ENCODE measurements at places on chromosomes 13 and 19.

- no peak for DNase-seq
These were observed 61.4 kb upstream of the KLF2 start for GRCh38 chr19:16263141-16263761.

- DNase-seq, result no peak
These were observed 38.3 kb downstream of the ABCC4 start for GRCh38 chr13:95262837-95263384.

DNA sequence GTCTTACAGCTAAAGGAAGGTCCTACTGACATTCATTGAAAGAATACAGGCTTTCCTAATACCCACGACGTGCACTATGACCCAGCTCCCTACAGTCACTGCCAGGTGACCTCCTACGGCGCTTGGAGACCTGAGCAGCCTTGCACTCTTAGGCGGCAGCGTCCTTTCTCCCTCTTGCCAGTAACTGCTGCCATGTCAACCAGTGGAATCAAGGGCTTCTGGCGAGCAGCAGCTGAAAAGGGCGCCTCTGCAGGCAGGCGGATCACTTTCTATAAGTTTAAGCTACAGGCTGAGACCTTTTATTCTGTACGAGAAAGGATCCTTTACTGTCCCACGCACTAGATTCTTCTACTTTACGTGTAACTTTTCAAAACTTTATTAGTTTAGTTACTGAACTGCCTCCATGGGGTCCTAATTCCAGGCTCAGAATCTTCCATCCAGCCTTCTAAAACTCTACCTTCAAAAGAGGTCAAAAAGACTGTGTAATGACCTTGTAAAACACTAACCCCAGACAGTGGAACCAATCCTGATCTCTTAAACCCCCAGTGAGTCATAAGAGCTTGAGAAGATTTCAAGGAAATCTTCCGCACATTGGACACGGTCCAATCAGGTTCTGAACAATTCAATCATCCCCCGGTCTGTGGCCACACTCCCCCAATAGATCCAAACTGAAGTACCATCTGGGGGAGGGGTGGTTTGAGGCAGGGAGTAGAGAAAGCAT, 1.9 kb downstream of the KCTD12 start:
- peak; percentile 17 for DNase-seq

DNA sequence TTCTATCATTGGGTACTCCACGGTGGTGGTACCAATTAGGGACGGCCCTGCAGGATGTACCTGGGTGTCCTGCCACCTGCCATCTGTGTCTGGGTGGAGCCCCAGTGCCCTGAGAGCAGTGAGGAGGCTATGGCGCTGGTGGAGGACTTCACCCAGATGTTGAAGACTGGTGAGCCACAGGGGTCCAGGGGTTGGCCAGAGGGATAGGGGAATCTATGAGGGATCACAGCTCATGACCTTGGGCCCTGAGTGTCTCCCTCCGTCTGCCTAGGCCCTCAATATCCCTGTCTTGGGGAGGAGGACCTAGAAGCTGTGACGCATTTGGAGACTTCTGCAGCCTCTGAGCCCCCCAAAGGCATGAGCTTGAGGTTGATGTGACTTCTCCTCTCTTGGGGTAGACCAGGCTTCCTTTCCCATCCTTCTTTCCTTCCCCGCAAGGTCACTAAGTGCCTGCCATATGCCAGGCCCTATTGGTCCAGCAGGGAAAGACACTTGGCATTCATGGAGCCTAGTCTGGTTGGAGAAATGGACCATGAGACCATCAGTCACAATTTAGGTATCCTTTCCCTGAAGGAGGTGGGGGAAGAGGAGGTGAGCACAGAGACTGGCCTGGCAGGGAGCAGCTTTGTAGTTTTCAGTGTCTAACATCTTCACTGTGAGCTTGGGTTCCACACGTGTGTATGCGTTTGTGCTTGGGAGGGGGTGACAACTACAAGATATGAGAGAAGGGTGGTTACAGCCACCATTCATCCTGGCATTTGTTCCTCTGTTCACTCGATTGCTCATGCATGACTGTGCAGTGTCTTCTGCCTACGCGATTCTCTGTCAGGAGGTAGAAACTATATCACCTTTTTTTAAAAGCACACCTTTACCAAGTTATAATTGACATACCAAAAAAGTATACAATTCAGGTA, 5.1 kb upstream of the MZF1 start:
- no peak for DNase-seq

- no peak for DNase-seq
These were observed 461.4 kb downstream of the MYO16 start for GRCh38 chr13:109090796-109091195.

DNA sequence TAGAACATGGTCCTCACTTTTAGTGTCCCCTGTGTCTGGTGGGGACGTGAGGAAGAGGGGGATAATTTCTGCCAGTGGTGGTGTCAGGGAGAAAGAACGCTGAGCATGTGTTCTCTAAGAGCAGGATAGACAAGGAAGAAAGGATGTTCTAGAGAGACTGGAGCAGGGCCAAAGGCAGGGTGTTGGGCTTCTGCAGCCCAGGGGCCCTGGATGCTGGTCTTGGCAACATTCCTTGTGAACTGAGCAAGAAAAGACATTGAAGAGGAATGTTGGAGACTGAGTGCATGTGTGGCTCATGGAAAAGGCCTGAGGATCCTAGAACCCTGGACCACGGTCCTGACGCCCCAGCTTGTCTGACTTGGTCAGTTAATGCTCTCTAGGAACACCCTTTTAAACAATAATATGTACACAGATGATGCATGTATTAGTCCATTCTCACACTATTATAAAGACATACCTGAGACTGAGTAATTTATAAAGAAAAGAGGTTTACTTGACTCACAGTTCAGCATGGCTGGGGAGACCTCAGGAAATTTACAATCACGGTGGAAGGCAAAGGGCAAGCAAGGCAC, 33.6 kb upstream of the SLC10A2 start:
- no peak for DNase-seq

DNA sequence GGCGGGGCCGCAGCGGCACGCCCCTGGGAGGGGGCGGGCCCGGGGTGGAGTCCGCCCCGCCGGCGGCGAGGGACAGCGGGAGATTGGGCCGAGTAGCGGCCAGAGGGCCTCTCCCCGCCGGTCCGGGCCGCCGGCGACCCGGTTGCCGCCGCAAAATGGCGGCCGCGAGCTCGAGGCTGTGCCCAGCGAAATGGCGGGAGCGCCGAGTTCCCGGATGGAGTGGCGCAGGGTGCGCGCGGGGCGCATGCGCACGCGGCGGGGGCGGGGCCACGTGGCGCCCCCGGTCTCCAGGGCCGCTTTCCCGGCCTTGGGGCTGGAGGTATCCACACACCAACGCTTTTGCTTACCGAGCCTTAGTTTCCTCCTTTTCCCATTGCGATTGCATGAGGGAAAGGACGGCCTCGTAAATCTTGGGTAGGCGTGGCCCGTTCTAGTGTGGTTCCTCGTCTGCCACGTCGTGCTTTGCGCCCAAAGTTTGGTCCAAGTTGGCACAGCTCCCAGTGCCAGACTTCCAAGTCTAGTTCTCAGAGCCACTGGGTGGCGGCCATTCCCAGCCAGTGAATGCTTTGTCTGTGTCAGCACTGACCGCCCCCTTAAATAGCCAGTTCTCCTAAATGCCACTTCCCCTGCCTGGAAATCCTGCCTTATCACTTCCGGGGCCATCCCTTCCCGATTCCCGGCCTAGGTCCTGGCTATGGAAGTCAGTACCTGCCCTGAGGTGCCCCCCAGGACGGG, 513 bp downstream of the CIRBP start:
- peak; percentile 86 for DNase-seq

DNA sequence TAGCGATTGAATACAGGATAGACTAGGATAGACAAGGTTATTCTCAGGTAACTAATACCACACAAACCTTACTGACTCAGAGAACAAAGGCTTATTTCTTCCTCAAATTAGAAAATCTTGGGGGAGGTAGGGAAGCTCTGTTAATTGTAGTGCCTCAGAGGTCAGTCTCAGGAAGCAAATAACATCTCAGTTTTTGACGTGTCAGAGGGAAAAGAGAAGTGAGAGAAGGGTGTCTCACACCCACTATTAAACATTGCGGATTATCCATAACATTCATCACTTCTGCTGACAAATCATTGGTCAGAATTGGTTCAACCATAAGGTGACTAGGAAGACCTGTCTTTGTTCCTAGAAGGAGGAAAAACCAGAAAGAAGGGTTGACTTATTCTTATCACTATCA, 579.4 kb upstream of the MIR17HG start:
- no peak for DNase-seq

DNA sequence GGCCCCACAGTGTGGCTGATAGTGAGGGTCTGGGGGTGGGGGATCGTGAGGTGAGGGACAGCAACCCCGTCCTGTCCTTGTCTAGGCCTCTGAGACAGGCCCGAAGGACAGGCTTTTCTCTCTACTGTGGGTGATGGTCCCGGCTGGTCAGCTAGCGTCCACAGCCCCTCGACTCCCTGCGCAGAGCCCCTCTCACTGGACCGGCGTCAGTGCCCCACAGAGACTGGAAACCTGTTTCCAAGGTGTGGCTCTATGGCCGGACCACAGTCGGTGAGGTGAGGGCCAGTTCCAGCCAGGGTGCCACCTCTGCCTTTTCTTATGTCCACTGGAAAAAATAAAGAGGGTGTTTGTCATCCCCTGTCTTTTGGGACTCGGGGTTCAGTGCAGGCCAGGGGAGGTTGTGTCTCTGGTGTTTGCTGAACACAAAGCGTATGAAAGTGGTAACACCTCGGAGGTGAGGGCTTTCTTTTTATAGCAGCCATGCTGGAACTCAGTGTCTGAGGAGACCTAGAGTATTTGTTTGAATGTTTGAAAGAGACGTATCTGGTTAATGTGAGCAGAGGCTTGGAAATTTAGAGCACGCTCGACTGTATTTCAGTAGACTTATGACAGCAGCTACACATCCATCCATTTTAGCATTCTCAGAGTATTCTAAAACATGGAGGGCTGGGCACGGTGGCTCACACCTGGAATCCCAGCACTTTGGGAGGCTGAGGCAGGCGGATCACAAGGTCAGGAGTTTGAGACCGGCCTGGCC, 22.8 kb downstream of the ATP11A start:
- no peak for DNase-seq

- DNase-seq, result no peak
These were observed 776.5 kb upstream of the SLITRK1 start for GRCh38 chr13:84658491-84659358.

- DNase-seq, result no peak
These were observed 5.2 kb upstream of the ZNF836 start for GRCh38 chr19:52176574-52176973.

GRCh38 chr19:46134527-46134926, 10.0 kb upstream of the IGFL3 start:
- DNase-seq, result no peak

DNA sequence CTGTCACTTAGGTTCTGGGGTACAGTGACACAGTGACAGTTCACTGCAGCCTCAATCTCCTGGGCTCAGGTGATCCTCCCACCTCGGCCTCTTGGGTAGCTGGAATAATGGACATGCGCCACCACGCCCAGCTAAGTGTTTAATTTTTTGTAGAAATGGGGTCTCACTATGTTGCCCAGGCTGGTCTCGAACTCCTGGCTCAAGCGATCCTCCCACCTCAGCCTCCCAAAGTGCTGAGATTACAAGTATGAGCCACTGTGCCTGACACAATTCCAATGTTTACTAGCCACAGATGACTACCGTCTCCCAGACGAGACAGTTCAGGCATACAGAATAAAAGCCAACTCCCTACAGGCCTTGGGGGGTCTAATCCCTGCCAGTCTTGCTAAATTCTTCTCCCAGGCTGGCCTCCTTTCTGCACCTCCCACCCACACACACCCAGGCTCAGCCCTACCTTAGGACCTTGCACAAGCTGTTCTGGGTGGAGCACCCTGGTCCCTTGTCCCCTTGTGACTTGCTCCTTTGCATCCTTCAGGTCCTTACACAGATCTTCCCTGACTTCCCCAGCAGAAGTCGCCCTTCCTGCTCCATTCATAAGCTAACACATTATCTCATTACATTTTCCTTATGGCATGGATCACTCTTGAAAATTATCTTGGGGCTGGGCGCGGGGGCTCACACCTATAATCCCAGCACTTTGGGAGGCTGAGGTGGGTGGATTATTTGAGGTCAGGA, 106.4 kb downstream of the INSR start:
- DNase-seq, result no peak

DNA sequence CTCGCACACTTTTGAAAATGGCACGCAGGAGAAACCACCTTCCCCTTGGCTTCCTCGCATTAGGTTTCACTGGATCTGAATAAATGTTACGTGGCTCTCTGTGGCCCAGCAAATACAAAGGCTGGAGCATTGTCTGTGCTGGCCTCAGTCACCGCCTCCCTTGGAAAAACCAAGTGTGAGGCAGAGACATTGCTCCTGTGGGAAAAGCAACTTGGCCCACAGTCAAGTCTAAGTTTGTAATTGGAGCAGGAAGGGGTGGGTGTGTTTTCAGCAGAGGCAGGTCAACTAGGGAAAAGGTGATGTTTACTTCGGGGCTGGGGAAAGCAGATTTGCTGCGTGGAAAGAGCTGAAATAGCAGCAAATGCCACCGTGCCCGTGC, 101.6 kb downstream of the IRS2 start:
- no peak for DNase-seq

- peak; percentile 37 for DNase-seq
These were observed 9.8 kb downstream of the SIGLEC10 start for GRCh38 chr19:51407511-51408131.

GRCh38 chr19:43741075-43741825, 13.5 kb downstream of the SMG9 start:
- DNase-seq, result no peak

DNA sequence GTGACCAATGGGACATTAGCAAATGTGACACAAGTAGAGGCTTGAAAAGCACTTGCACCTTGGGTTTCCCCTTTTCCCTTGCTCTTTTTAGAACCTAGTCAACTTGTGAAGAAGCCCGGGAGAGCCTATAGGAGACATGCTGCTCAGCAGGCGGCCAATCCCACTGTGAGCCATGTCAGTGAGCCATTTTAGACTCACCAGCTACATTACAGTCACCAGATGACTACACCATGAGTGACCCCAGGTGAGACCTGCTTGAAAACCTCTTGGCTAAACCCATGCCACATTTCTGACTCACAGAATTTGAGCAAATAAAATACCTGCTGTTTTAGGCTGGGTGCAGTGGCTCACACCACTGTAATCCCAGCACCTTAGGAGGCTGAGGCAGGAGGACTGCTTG, 317.5 kb downstream of the KLF12 start:
- DNase-seq, result no peak

DNA sequence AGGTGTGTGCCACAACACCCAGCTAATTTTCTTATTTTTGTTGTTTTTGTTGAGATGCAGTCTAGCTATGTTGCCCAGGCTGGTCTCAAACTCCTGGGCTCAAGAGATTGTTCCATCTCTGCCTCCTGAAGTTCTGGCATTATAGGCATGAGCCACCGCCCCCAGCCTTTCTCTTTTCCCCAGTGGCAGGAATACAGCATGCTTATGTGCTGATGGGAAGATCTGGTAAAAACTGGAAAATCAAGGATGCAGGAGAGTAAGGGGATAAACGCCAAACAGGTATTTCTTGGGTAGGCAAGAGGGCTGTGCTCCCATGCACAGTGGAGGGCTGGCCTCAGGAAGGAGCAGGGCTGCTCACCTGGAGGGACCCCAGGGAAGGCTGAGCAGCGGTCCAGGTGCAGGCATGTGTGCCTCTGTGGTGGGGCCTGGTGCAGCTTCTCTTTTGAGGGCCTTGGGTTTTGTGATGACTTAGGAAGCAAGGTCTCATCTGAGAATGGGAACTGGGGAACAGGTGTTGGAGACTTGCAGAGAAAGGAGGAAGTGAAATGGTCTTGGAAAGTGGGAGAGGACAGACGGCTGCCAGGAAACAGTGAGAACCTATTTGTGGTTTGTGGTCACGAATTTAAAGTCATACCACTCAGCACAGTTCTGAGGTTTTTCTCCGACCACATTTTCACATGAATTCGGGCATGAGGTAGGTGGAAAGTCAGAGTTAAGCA, 106.5 kb downstream of the TEX26 start:
- peak; percentile 45 for DNase-seq

Data from EL (cell line).